ENCODE measurements at places on chromosomes 7 and 10.

DNA sequence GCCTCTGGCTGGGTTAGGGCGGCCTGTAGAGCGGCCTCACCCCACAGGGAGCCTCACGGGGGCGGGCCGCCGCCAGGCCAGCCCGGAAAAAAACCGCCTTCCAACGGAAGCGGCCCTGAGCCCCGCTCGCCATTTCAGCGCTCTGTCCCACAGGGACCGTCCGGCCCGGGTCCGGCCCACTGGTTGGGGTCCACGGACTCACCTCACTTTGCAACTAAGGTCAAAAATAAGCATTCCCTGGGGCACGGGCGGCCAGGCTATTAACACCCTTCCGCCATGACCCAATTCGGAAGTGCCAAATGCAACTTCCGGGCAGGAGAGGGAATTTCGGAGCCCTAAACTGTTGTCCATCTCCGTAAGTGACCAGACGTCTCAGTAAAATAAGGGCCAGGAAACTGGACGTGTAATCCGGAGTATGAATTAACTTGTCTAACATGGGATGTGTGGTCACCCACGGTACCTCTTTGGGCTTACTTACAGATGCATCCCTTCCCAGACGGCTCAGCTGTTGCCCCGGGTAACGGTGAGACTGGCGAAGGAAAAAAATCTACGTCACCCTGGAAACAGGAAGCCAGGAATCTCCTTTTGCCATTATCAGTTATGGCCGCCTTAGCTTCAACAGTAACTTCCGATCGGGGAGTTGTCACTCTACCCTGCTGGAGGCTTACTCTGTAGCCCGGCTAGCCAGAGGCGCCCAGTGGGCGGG, at the start of gene BBIP1:
Gene BBIP1 (minus strand): TSS at position 538 of the 706 bp plus-strand sequence. CDS start 1,023 bp downstream, outside the sequence.
- DNase-seq = peak; percentile 100

DNA sequence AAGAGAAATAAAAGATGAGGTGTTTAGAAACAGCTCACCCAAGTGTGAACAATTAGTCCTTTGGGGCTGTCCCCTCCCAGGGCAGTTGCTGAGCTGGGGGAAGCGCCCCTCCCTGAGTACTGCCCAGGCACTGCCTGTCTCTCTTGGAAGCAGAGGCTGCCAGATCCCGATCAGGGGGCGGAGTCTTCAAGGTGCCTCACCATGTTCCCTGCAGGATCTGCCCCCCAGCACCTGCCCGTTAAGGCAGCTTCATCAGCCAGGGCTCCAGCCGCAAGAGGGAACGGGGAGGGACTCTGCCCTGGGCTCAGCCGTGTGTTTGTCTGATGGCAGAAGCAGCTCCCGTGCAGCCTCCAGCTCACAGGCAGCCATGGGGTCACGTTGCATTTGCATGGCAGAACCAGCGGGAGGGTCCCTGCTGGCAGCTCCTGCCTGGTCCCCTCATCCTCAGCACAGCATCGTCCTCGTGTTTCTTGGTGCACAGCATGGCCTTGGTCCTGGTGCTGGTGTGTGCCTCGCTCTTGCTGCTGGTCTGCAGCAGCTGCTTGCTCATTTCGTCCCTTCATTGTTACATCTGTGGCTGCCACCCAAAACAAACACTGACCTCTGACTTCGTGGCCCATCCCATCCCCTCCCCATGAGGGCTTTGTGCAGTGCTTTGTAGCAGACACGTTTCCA, 10.7 kb upstream of the DPYSL4 start:
- DNase-seq = no peak

- DNase-seq = no peak
Observed at GRCh38 chr10:49331431-49331830, 32.5 kb downstream of the C10orf71 start.

DNA sequence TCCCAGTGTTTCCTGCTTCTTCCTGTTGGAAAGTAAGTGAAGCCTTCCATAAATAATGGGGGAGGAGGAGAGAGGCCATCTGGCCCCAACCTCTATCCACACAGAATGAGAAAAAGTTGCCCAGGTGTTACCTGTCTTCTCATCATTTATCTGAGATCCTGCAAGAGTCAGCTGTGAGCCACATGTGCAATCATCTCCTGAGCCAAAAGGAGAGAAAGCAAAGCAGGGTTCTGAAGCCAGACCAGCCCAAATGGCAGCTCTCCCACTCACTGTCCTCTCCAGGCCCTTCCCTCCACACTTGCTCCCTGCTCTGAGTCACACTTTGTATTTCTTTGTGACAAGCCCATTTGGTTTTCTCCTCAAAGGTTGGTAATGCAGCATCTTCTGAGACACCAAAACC, 65.9 kb downstream of the FAM204A start:
- DNase-seq = no peak

GRCh38 chr7:50349963-50350944, 45.7 kb downstream of the IKZF1 start:
- no peak for DNase-seq

- DNase-seq = no peak
Observed at GRCh38 chr10:90924552-90924951, 3.7 kb upstream of the ANKRD1 start.

DNA sequence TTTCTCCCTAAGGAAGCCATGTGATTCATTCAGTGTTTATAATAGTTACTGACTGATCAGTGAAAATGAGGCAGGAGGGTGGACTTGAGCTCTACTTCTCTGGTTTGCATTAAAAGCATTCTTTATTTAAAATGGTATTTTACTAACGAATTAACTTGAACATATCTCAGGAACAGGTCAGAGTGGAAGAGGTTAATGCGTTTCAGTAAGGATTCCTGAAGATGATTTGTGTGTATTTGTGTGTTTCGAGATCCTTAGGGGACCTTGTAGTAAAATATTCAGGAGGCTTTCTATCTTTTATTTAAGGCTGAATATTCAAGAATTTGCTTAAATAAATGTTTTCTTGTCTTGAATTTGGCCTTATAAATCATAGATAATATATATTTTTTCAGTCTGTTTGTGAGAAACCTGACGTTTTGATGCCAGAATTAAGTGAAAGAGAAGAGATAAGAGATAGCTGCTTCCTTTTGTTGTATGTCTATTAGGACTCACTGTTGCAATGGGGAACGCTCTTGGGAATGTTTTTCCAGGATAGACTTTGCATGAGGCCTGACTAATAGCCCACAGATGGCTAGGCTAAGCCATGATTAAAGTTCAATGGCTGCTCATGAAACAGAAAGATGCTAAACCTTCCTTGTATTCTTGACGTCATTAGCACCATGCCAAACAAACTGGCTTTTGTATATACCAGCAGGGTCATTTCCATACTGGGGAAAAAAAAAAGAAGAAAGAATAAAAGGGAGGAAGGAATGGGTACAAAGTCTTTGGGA, 93.8 kb upstream of the MTPN start:
- DNase-seq = no peak

GRCh38 chr7:120207037-120207436, 65.9 kb upstream of the KCND2 start:
- no peak for DNase-seq

DNA sequence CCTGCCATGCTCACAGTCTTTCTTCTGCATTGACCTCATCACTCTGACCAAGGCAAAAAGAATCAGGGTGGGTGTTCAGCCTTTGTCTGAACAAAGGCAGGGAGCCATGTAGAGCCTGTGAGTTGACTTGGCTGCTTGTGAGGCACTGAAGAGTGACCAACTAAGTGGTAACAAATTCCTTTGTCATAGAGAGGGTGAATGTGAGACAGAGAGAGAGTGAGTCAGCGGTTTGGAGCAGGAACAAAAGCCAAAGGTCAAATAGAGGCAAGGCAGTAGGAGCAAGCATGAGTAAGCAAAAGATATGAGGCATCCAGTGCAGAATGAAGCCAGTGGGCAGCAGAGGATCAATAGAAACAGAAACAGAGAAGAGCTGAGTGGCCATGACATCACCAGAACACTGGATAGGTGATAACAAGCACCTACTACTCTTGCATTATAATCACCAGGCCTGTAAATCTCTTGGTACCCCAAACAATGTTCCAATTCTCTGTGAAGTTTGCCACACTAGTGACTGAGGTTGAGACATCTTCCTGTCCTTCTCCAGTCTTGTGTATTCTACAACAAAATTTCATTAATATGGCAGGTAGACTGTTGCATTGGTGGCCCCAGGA, 116.2 kb upstream of the LAMB4 start:
- peak; percentile 80 for DNase-seq

DNA sequence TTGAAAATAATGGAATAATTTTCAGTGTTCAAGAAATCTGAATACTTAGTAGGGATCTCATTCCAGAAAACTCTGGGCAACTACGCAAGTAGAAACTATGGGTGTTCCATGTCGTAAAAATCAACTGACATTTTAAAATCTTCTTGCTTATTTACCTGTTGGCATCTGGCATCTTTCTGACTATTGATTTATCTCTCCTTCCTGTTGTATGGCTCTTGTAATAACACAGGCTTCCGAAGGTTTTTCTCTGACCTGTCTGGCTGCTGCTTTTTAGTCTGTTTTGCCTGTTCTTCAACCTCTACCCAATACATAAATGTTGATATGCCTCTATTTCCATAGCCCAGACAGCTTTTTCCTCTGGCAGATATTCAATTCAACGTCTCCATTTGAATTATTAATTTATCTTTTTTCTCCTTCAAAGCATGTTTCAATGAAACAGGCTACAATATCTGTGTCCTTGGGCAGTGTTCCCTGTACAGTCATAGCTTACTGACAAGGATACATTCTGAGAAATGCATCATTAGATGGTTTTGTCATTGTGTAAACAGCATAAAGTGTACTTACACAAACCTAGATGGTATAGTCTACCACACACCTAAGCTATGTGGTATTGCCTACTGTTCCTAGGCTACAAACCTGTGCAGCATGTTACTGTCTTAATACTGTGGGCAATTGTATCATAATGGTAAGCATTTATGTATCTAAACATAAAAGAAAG, 105.9 kb upstream of the ETV1 start:
- no peak for DNase-seq

DNA sequence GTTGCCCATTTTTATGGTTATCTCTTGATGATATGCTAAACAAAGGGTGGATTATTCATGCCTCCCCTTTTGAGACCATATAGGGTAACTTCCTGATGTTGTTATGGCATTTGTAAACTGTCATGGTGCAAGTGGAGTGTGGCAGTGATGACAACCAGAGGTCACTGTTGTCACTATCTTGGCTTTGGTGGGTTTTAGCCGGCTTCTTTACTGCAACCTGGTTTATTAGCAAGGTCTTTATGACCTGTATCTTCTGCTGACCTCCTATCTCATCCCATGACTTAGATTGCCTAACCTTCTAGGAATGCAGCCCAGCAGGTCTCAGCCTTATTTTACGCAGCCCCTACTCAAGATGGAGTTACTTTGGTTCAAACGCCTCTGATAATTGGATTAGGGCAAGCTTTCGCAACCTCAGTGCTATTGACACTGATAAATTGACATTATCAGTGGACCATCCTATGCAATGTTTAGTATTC, 36.9 kb downstream of the BAG3 start:
- DNase-seq = no peak

- no peak for DNase-seq
Observed at GRCh38 chr7:99112097-99112496, 31.8 kb downstream of the SMURF1 start.

DNA sequence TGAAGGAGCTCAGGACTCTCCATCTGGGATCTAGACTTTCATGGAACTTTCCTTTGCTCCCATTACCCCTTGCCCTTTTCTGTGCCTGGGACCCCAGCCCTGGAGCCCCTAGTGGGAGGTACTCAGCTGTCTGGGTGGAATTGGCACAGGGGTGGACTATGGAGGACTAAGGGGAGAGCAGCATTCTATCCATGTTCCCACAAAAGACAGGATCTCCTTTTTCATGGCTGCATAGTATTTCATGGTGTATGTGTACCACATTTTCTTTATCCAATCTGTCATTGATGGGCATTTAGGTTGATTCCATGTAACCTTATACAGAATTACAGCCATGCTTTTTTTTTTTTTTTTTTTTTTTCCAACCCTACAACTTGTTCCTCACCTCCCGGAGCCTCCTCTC, 89.1 kb downstream of the GALNT17 start:
- no peak for DNase-seq

DNA sequence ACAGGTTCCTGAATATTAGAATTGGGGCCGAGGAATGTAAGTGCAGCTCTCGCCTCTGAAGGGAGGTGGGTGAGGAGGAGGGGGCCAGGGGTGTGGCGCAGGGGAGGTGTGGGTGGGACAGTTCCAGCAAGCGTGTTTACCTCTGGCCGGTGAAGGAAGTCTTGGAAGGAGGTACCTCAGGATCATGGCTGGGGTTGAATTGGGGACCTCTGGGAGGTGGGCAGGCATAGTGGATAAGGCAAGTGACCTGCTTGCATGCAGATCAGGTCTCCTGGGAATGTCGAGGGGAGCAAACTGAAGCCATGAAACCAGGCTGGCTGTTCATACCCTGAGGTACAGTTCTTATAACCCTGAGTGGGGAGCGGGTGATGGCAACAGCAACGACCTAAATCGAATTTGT, 2.0 kb downstream of the ZNF775 start:
- no peak for DNase-seq

DNA sequence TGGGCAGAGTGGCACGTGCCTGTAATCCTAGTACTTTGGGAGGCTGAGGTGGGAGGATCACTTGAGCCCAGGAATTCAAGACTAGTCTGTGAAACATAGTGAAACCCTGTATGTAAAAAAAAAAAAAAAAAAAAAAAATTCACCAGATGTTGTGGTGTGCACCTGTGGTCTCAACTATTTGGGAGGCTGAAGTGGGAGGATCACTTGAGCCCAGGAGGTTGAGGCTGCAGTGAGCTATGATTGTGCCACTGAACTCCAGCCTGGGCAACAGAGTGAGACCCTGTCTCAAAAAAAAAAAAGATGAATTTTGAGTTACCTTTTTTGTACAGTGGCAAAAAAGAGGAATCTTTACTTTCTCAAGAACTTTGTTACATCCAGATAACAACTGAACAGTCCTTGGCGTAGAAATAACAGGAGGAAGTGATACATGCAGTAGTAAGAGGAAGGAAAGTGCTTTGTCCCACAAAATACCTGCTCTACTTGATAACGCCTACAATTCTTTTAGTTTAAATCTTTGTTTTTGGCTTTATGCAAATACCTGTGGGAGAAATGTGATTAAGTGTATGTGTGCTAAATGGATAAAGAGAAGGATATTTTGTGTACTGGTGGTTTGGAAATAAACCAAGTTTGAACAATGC, 29.3 kb downstream of the SPAG6 start:
- DNase-seq = no peak

GRCh38 chr10:122181876-122182275, 89.2 kb upstream of the BTBD16 start:
- DNase-seq = peak; percentile 22

- DNase-seq = peak; percentile 74
Observed at GRCh38 chr7:134619627-134620331, 26.9 kb upstream of the BPGM start.

GRCh38 chr10:87546971-87547413, 42.3 kb downstream of the MINPP1 start:
- no peak for DNase-seq

DNA sequence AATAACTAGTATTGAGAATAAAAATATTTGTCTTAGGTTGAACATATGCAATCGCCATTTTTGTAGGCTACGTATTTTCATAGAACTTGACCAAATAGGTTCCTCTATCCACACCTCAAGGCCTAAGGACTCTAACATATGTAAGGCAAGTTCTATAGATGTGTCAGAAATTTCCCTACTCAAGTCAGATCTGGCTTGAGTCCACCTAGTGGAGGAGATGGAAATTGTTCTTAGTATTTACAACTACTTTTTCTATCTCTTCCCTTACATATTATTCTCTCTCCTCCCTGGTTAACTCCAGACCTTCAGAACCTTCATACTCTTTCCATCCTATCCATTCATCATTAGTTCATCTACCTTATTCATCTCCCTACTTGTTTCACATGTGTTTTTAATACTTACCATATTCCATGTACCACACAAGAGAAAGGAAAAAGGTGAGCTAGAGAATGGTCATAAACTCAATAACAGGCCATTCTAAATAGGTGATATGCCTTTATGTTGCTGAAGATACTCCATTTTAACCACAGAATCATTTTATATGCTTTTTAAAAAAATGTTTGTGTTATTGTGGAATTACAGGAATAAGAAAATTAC, 174.5 kb upstream of the HDAC9 start:
- peak; percentile 74 for DNase-seq
